ENCODE measurements at places on chromosomes 3 and 15. TPM values are rescaled to one million over a fixed set of nuclear protein-coding genes. Genes with fewer than 3 reads are reported as not detected.

- no peak for DNase-seq
Observed at GRCh38 chr3:33578325-33579177, 138.3 kb upstream of the UBP1 start.

- DNase-seq, result no peak
Observed at GRCh38 chr3:151012753-151013152, 40.2 kb upstream of the CLRN1 start.

GRCh38 chr3:177598097-177598833 is 401.0 kb upstream of the TBL1XR1 start:
- DNase-seq, result no peak

- DNase-seq, result no peak
Observed at GRCh38 chr3:8423307-8423706, 78.3 kb upstream of the LMCD1 start.

DNA sequence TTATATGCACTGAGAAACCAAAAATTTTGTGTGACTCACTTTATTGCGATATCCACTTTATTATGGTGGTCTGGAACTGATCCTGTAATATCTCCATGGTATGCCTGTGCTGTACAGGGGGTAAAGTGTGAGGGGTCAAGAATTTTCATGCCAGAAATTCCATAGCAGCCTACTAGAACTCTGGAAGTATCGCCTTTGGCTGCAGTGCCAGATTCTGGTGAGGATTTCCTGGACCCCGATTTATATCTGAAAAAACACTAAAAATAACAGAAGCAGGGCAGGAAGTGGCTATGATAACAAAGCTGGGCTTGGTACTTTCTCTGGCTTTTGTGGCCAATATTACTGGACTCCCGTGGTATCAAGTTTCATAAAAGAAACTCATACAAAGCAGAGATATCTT is 36.4 kb downstream of the CCDC80 start:
- DNase-seq, result no peak

The HTR3E gene
- not detected for polyA plus RNA-seq

The PRTG gene
- 3.2 TPM for polyA plus RNA-seq

The CXCR6 gene
- polyA plus RNA-seq, result 0.28 TPM

The GOLGA8T gene
- polyA plus RNA-seq, result not detected
